GM04503 (cell line): ENCODE measurements at places on chromosomes 4 and X.

- no peak for DNase-seq
These were observed 199.4 kb upstream of the CENPE start for GRCh38 chr4:103397541-103397940.

DNA sequence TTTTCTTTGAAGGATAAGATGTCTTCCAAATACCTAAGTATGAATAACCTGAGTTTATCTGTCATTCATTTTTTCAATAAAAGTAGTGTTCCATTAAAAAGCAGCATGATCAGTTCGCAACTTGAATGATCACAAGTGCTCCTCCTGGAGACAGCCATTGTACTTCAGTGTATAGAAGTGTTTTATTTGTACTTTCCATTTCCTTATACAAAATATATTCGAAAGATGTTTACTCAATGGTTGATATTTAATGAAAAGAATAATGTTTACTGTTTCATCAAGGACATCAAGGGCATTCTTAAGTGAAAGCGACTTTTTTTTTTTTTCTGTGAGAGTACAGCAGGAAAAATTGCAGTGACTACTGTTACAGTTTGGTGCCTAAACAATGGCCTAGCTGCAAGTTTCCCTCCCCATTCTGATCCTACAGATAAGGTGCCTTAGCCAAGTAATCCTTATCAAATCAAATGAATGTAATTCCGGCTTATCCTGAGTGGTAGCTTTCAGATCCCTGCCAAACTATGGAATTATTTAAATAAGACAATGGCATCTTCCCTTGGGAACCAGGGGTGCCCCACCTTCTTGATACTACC, 69.0 kb upstream of the IL15 start:
- no peak for DNase-seq

- DNase-seq: no peak
These were observed 48.4 kb downstream of the BCORL1 start for GRCh38 chrX:130030826-130031225.

- no peak for DNase-seq
These were observed 512 bp upstream of the TMEM131L start for GRCh38 chr4:153465615-153466080.

GRCh38 chrX:153623310-153624029, 23.5 kb upstream of the DUSP9 start:
- no peak for DNase-seq

GRCh38 chrX:133175605-133176004, 42.5 kb downstream of the TFDP3 start:
- no peak for DNase-seq

GRCh38 chr4:2583092-2583491, 46.6 kb downstream of the FAM193A start:
- no peak for DNase-seq

- DNase-seq: peak; percentile 49
These were observed 73.6 kb downstream of the EGF start for GRCh38 chr4:109985993-109986974.

DNA sequence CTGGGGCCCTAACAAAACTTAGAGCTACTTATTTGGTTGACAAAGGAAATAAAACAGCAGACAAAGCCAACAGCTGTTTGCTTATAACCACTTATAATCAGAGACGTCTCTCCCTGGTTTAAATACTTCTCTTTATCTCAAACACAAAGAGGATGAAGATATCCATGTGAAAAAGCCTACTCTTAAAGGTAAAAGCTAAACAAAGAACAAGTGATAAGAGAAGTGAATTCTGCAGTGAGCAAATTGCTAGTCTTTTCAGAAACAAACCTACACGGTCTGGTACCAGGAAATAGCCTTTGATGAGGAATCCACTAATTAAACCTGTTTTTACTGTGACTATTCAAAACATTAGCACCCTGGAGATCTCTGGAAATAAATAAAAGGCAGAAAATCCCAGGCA, 46.7 kb downstream of the GRIA3 start:
- no peak for DNase-seq

DNA sequence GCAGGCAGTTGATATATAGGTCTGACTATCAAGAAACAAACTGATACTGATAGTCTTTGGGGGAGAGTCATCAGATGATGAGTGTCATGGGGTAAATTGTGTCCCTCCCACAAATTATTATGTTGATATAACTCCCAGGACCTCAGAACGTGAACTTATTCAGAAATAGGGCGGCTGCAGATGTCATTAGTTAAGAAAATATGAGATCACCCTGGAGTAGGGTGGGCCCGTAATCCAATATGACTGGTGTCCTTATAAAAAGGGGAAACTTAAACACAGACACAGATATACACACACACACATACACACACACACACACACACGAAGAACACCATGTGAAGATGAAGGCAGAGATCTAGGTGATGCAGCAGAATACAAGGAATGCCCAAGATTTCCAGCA, 32.7 kb upstream of the ARHGEF9 start:
- DNase-seq: no peak
